Activated CD4-positive, alpha-beta memory T cell treated with anti-CD3 and anti-CD28 coated beads, Interleukin-2, amount 10 ng/mL, durations not matched to agents 7 days and 5 days (primary cell): ENCODE measurements at places on chromosomes 4 and X. TPM values are rescaled to one million over a fixed set of nuclear protein-coding genes. Genes with fewer than 3 reads are reported as not detected.
A peak's percentile ranks its signal among the peaks of the same experiment; 100 is the strongest.

Gene OPRPN
- not detected for total RNA-seq

Gene CSN3
- total RNA-seq, result not detected

Gene BEND4
- 0.10 TPM for total RNA-seq

Gene PAGE2
- not detected for total RNA-seq

GRCh38 chr4:4542774-4543485 lies 1.1 kb upstream of the STX18 start:
- H3K27ac ChIP-seq, result peak overlapping the region; percentile 45
- H3K27me3 ChIP-seq, result no peaks in the 10 kb centered on the region
- peaks cover 50% of the 10 kb centered on the region for H3K4me1 ChIP-seq
- peak overlapping the region; percentile 94 for H3K4me3 ChIP-seq
- H3K36me3 ChIP-seq, result peaks cover 13% of the 10 kb centered on the region

- DNase-seq, result no peak
- H3K27ac ChIP-seq, result no peak overlapping the region
- H3K4me3 ChIP-seq, result no peak overlapping the region
- H3K4me1 ChIP-seq, result no peaks in the 10 kb centered on the region
Measured at GRCh38 chr4:38210396-38211114, 250.4 kb downstream of the PTTG2 start.

GRCh38 chr4:57575426-57575825 lies 465.2 kb upstream of the IGFBP7 start:
- no peaks in the 10 kb centered on the region for H3K4me1 ChIP-seq
- H3K36me3 ChIP-seq, result no peaks in the 10 kb centered on the region
- no peak for DNase-seq
- H3K27ac ChIP-seq, result no peak overlapping the region
- H3K4me3 ChIP-seq, result no peak overlapping the region

GRCh38 chrX:40912166-40912565 lies 173.1 kb upstream of the USP9X start:
- H3K36me3 ChIP-seq, result no peaks in the 10 kb centered on the region
- H3K27me3 ChIP-seq, result no peaks in the 10 kb centered on the region
- H3K4me3 ChIP-seq, result no peak overlapping the region
- DNase-seq, result no peak

- DNase-seq, result no peak
- no peaks in the 10 kb centered on the region for H3K27me3 ChIP-seq
- H3K4me1 ChIP-seq, result no peaks in the 10 kb centered on the region
- no peak overlapping the region for H3K4me3 ChIP-seq
- H3K27ac ChIP-seq, result no peak overlapping the region
Measured at GRCh38 chr4:61995717-61996340, 795.7 kb downstream of the ADGRL3 start.

GRCh38 chr4:157005193-157005592 lies 33.6 kb upstream of the PDGFC start:
- no peaks in the 10 kb centered on the region for H3K36me3 ChIP-seq
- no peak overlapping the region for H3K4me3 ChIP-seq
- no peak overlapping the region for H3K27ac ChIP-seq
- no peak for DNase-seq
- H3K4me1 ChIP-seq, result no peaks in the 10 kb centered on the region
- H3K27me3 ChIP-seq, result no peaks in the 10 kb centered on the region

GRCh38 chrX:66164470-66164869 lies 423 bp downstream of the HEPH start:
- H3K4me3 ChIP-seq, result no peak overlapping the region
- H3K36me3 ChIP-seq, result no peaks in the 10 kb centered on the region
- no peak for DNase-seq
- H3K4me1 ChIP-seq, result no peaks in the 10 kb centered on the region
- H3K27me3 ChIP-seq, result no peaks in the 10 kb centered on the region

DNA sequence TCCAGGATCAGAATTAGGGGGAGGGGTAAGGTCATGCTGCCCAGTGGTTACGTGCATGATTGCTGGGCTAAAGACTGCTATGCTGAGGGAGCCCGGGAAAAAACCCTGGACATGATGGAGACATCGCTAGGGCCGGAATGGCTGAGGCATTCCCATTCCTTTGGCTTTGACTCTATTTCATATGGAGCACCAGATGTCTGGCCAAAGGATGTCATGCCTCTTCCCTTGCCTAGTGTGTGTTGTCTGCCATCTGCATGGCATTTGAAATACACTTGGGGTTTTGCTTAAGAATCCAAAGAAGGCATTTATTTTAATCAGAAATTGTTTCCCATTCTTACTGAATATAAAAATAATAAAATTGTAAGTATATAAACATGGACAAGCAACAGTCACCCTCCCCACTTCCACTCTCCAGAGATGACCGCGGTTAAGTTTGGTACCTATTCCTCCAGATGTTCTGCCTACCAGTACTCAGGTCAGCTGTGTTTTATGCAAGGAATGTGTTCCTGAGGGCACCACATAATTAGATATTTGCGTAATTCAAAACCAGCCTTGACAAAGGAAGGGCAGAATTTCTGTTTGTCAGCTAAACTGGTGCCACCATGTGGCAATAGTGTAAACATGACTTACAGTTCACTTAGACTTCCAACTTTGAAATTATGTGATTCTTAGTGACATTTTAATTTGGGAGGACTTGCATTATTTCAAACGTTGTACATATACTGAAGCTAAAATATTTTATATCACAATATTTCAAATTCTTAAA lies 105.9 kb downstream of the CT47B1 start:
- H3K36me3 ChIP-seq, result no peaks in the 10 kb centered on the region
- H3K4me3 ChIP-seq, result no peak overlapping the region
- DNase-seq, result no peak
- H3K27ac ChIP-seq, result no peak overlapping the region
- no peaks in the 10 kb centered on the region for H3K27me3 ChIP-seq

DNA sequence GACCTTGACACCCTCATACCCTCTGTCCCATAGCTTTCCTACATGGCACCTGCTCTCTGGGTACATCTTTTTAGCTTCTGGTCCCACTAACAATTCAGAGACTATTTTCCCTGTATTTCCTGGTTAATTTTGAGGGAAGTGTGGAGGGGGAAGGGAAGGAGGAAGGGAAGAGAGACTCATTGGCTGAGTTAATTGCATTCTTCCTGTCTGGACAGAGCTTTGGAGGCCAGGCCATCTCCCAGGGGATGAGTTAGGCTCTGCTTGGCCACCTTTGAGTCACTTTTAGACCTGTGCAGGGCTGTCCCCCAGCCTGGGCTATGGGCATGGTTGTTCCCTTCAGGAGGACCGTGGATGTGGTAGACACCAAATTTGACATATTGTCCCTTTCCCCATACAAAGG lies 167.9 kb upstream of the PGRMC2 start:
- DNase-seq, result no peak
- peaks cover 1% of the 10 kb centered on the region for H3K27me3 ChIP-seq
- no peak overlapping the region for H3K27ac ChIP-seq
- H3K36me3 ChIP-seq, result no peaks in the 10 kb centered on the region
- H3K4me1 ChIP-seq, result peaks cover 4% of the 10 kb centered on the region

- DNase-seq, result no peak
- no peaks in the 10 kb centered on the region for H3K4me1 ChIP-seq
- peaks cover 30% of the 10 kb centered on the region for H3K27me3 ChIP-seq
- H3K36me3 ChIP-seq, result no peaks in the 10 kb centered on the region
Measured at GRCh38 chr4:24801136-24801855, 5.9 kb downstream of the SOD3 start.

DNA sequence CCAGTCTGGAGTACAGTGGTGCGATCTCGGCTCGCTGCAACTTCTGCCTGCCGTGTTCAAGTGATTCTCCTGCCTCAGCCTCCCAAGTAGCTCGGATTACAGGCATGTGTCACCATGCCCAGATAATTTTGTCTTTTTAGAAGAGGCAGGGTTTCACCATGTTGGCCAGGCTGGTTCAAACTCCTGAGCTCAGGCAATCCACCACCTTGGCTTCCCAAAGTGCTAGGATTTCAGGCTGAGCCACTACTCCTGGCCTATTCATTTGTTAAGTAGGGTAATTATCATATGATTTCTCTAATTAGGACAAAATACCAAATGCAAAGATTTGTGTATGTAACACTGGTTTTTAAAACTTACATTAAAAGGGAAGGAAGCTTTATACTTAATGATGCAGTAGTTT lies 137.8 kb downstream of the GPM6A start:
- H3K36me3 ChIP-seq, result no peaks in the 10 kb centered on the region
- no peak overlapping the region for H3K27ac ChIP-seq
- no peaks in the 10 kb centered on the region for H3K4me1 ChIP-seq
- no peak overlapping the region for H3K4me3 ChIP-seq
- no peak for DNase-seq

DNA sequence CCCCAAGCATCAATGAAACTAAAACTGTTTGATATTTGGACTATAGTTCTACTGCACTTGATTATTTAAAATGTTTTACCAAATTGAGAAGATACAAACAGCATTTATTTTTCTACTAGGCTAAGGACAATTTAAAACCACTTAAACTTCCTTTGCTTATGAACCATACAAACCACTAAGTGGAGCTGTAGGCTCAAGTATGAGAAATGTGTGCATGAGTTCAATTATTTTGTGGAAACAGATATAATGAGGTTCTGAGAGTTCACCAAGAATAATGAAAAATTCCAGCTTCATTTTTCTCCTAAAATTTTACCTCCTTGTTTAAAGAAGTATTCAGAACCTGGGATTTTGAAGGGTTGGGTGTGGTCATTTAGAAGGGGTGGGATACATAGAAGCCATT lies 63.1 kb downstream of the SERPINA7 start:
- H3K4me1 ChIP-seq, result no peaks in the 10 kb centered on the region
- H3K27me3 ChIP-seq, result no peaks in the 10 kb centered on the region
- H3K4me3 ChIP-seq, result no peak overlapping the region

DNA sequence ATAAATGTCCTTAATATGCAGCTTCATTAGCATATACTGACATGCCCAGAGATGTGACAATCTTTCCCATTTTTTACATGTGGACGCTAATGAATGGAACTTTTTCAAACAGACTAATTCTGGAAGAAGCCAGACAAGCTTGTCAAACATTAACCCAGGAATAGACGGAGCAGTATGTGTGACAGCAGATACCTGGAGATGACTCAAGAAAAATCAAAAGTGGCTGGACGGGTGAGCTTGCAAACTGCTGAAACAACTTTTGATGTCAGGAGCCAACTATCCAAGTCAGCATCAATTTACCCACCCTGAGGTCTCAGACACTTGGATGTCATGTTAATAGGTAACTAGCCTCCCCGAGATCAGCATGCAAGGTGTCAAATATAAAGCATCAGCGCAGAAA lies 183.0 kb downstream of the PACRGL start:
- H3K4me1 ChIP-seq, result no peaks in the 10 kb centered on the region
- no peaks in the 10 kb centered on the region for H3K27me3 ChIP-seq
- no peak overlapping the region for H3K27ac ChIP-seq
- no peaks in the 10 kb centered on the region for H3K36me3 ChIP-seq
- no peak for DNase-seq
